ENCODE measurements at places on chromosomes 7 and 10.

DNA sequence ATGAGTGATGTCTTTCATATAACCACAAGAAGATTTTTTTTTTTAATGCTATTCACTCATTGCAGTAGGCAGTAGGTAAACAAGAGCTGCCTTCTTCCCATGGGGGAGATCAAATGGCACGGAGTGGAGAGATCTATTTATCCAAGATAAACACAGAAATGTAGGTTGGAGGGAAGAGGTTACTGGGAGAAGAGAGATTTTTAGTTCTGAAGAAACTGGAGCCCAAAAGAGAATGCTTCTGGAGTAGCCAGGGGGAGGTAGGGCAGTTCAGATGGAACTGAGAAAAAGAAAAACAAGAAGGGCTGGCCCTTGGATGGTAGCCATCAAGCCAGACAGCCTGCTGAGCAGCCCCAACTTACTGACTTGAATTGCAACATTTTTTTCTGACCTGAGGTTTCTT lies 270.1 kb upstream of the TPK1 start:
- no peak for DNase-seq

- DNase-seq = no peak
These were observed 141.9 kb downstream of the TCF7L2 start for GRCh38 chr10:113091920-113092319.

- DNase-seq = no peak
These were observed 13.2 kb upstream of the MALSU1 start for GRCh38 chr7:23285657-23286646.

GRCh38 chr7:100053215-100053614 lies 3.6 kb downstream of the ZSCAN21 start:
- DNase-seq = no peak

DNA sequence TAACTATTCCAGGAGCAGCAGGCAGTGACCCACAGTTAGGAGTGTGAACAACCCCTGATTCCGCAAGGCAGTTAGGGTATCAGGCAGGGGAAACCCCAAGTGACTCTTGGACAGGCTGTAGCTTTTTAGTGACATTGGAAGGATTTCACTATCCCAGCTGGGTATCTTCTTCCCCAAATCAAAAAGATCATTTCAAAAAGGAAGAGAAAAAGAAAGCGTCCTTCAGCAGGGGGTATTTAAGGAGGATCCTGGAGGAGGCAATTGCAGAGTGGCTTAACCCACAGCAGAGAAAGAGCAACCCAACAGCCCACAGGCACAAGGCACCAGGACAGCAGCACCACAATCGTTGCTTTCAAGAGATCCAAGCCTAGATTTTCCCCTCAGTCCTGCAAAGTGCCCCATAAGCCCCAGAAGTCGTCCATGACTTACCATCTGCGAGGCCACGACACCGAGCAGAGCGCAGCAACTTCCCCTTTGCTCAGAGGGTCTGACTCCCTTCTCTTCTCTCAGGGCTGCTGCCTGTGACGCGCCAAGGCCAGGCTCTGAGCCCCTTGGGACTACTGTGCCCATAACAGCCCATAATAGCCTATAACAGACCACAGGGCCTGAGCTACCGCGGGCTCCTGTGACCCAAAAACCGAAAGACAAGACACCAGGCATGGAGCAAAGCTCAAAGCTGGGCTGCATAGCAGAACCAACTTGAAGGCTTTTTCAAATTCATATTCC lies 19.8 kb downstream of the PIK3AP1 start:
- no peak for DNase-seq

DNA sequence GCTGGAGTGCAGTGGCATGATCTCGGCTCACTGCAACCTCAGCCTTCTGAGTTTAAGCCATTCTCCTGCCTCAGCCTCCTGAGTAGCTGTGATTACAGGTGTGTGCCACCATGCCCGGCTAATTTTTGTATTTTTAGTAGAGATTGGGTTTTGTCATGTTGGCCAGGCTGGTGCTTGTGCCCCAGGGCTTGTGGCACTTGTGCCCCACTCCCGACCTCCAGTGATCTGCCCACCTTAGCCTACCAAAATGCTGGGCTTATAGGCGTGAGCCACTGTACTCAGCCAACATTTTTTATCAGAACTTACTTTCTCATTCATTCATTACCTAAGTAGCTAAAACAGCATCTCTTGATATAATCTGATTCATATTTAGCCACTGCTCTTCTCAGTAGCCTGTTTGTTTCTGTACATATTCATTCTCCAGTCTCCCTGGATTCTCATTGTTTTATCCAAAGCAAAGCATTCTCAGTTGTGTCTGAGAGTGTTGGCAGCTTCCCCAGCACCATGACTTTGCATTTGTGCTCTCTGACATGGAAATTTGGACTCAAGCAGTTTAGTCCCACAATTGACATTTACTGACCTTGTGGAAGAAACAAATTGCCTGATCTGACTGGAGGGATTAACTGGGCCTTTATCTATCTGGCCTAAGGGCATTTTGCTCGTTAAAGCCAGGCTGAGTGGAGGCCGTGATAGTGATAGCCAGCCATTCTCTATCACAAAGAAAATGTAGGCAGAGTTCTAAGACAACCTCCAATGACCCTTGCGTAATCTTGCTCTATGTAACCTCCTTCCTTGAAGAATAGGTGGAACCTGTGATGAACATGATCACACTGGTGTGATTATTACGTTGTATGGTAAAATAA lies 44.9 kb downstream of the AKR1B15 start:
- no peak for DNase-seq

Data from activated T-cell treated with anti-CD3 and anti-CD28 coated beads, Interleukin-2, amount 50 U/mL, for 48 hours (primary cell).